Posterior vena cava (tissue), 2 donors: ENCODE measurements at places on chromosomes 7 and 10.
A peak's percentile ranks its signal among the peaks of the same experiment; 100 is the strongest.

GRCh38 chr10:2525781-2526180 is 541.6 kb upstream of the PFKP start:
- DNase-seq, result no peak

- DNase-seq, result no peak
Observed at GRCh38 chr7:107957436-107957835, 45.5 kb downstream of the LAMB1 start.

GRCh38 chr10:42963312-42963711 is 113.6 kb upstream of the RET start:
- DNase-seq, result peak; percentile 22

DNA sequence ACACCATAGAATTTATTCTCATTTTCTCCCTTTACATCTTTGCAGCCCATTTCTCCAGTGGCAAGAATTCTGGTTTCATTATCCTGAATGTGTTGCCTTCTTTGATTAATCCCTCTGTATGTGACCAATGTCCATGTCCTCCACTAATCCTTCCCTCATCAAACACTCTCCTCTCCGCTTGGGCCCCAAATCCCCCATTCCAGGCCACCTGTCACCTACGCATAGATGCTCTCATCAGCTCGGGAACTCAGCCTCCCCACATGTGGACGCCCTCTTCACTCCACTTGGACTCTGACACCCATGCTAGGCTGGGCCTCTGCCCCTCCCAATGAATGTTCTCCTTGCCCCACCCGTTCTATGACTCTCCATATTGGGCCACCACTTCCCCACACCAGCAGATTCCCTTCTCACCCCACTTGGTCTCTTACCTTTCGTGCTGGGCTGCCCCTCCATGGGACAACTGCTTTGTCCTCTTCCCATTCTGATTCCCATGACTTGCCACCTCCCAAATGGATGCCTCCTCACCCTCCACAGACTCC is 18.7 kb upstream of the RBM20 start:
- no peak for DNase-seq

DNA sequence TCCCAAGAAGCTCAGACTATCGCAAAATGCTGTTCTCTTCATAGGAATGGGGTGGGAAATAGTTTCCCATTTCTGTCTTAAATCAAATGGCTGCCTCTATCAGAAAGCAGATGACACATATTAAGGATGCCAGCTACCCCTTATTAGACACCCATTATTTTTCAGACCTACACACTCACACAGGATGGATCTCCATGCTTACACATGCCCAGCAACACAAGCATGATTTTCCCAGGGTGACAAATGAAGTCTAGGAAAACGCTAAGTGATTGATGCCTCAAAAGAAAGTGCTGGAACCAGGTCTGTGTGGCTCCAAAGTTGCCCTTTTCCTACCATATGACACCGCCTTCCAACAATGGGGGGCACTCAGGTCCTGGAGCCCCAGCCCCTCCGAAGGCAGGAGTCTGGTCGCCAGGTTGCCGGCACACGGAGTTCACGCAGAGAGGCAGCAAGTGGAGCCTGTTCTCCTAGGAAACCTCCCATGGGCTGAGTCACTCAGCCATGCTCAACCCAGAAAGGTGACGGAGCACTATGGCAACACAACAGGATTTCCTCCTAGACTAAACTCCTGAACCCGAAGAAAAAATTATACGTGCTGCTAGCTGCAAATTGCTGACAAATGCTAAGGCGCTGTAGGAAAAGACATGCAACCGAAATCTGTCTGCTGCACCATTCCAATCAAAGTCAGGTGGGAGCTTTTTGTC is 19.8 kb downstream of the VOPP1 start:
- DNase-seq, result no peak

DNA sequence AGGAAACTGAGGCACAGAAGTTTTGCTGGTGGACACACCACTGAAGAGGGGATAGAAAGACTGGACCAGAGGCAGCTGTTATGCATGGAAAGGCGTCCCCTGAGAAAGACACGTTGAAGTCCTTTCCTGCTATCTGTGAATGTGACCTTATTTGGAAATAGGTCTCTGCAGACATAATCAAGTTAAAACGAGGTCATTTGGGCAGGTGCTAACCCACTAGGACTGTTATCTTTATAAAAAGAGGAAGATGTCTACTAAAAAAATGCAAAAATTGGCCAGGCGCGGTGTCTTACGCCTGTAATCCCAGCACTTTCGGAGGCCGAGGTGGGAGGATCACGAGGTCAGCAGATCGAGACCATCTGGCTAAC is 31.6 kb downstream of the ELMO1 start:
- DNase-seq, result no peak

DNA sequence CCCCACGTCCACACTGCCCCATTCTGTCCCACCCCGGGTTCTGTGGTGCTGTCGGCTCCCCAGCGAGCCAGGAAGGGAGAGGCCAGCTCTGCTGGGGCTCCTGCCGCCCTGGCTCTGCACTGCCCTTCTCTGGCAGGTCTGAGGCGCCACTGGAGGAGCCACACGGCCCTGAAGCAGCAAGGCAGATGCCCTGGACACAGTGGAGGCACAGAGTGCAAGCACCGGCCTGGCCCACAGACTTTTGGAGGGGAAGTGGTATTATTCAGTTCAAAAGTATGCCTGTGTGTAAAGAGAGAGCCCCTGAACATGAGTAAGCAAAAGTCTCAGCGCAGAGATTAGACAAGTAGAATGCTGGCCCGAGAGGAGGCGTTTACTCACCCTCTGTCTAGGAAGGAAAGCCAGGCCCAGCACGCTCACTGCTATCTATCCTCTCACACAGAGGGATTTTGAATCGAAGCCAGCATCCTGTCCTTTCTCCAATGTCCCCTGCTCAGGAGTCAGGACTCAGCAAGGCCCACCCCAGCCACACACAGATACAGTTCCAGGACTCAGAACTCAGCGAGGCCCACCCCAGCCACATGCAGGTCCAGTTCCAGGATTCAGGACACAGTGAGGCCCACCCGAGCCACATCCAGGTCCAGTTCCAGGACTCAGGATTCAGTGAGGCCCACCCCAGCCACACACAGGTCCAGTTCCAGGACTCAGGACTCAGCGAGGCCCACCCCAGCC is 115.0 kb downstream of the EGFR start:
- peak; percentile 91 for DNase-seq

GRCh38 chr10:132446661-132447445 is 49.9 kb downstream of the PWWP2B start:
- no peak for DNase-seq

DNA sequence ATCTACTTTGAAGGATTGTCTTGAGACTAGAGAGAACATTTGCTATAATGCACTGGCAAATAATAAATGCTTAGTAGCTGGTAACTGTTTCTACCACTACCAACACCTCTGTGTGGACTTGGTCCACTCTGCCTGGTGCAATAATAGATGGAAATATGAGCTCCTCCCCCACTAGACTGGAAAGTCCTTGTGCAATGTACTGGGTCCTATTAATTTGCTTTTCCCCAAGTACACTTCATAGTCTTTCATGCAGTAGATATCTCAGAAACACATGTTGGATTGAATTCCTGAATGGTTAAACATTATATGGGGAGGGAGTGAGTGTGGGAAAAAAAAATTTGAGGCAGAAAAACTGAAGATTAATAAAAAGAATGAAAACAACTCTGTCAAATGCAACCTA is 119.3 kb downstream of the C10orf90 start:
- no peak for DNase-seq

DNA sequence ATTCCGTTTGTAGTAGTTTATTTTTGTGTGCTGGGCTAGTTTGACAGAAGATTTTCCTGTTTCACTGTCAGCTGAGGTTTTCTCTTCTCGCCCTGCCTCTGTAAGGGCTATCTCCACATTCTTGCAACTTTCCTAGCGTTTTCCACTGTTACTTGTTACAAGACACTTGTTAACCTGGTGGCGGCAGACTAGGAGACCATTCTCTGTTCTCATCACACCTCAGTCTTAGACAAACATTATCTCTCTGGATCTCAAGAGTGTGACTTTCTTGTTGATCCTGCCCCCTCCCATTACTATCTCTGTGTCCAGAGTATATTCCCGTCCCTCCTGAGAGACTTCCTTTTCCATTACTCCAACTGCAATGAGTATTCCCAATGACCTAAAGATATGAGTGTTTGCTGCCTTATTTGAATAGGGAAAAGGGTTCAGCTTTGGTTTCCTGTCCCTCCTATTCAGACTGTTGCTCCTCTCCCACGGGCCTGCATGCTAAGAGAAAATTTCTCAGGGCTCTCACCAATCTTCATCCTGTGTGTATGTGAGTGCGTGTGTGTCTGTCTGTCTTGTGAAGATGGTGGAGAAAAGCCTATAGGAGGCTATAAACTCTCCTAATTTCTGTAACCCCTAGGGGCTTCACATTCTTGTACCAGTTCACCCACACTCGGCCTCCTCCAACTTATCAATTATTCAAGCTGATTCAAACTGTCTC is 722.4 kb upstream of the POT1 start:
- no peak for DNase-seq

DNA sequence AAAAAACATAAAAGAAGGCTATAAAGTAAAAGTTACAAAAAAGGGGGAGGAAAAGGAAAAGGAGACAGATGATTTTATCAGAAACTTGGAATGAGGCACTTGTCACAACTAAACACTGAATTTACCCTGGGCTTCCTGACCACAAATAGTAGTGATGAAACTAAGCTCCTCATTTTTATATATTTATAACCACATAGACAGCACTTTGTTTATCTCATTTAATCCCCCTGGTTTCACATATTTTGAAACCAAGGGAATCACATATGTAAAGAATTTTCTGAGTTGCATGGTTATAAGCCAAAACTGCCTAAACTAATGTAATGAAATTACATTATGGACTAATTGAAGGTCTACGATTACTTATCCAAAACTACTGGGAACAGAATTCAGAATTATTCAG is 39.6 kb upstream of the MET start:
- no peak for DNase-seq

DNA sequence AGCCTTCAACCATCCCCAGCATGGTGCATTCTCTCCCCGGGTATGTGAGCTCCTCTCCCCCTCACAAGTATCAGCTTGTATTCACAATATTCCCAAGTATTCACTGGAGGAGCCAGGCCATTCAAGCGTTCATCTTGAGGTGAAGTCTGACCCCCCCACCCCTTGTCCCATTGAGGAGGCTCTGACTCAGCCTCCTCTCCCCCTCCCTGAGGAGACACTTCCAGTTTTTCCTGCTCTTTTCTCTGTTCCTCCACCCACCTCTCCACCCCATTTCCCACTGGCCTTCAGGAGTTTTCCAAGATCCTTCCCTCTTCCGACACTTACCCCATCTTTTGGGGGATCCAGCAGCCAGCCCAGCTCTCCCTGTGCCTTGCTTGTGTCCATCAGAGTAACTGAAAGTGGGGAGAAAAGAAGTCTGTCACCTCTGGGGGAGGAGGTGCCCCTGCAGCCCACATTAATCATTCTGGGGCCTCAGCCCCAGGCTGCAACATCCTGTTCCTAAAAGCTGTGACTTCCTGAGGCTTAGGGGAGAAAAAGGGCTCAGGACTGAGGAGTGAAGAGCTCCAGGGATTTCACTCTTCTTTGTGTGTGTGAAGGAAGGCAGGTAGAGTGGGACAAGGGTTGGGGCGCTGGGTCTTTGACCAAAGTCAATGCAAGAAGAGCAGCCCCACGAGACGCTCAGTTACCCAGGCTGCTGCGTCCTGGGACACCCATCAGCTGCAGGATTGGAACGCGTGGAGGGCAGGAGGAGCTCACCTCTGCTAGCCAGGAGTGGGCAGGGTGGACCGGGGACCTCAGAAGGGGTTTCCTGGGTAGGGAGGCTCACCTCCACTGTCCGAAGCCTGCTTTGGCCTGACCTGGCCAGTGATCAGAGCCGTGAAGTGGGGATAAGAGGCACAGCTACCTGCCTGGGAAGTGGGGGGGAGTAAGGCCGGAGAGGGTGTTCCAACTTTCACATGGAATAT is 1.1 kb downstream of the EPHA1 start:
- no peak for DNase-seq

GRCh38 chr7:88200789-88201188 is 19.0 kb downstream of the SRI start:
- DNase-seq, result no peak

DNA sequence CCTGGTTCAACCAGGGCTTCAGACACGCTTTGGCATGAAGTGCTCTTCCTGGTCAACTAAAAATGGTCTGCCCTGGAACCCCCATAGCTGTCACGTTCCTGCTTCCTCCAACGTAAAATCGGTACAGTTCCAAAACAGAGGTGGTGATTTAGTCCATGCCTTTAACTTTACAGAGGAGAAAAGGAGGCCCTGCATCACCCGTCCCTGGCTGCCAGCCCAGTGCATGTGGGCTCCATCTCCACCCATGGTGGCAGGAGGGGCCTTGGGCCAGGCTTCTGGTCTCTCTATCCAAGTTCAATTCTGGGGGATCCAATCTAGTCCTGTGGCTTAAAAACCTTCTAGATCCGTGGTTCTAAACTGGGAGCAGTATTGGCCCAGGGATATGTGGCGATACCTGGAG is 18.7 kb downstream of the ECHDC3 start:
- DNase-seq, result no peak

DNA sequence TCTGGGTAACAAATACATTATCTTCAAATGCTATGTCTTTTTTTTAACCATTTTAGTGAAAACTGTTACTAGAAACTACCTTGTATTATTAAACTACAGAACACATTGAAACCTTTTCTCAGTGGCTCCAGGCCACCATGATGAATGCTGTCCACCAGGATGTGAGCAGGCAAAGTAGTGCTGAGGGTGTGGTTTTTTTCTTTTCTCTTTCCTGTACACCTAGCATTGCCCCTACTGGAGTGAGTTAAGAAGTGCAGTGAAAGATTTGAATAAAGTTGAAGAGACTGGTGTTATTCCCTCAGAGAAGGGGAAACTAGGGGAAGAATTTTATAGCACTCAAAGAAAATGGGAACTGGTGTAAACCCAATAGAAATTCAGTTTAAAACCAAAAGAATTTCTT is 120.0 kb upstream of the SAMD8 start:
- DNase-seq, result no peak

GRCh38 chr7:39880556-39880955 is 69.5 kb upstream of the CDK13 start:
- DNase-seq, result no peak

GRCh38 chr10:7506571-7506970 is 95.7 kb upstream of the SFMBT2 start:
- DNase-seq, result no peak

DNA sequence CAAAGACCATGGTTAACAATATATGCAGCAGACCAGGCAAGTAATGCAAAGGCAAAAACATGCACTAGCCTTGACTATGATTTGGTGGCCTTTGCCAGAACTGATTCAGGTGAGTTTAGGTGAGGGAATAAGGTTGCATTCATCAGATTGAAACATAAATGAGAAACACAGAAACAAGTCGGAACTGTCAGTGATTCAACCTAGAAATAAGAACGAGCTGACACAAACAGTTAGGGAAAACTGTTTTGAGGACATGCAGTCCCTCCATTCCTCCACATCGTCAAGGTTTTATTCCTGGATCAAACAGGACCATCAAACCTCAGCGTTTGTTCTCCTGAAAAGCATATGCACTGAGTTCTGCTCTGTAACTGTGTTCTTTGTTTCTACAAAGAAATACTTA is 1.8 kb downstream of the ZNF248 start:
- no peak for DNase-seq

DNA sequence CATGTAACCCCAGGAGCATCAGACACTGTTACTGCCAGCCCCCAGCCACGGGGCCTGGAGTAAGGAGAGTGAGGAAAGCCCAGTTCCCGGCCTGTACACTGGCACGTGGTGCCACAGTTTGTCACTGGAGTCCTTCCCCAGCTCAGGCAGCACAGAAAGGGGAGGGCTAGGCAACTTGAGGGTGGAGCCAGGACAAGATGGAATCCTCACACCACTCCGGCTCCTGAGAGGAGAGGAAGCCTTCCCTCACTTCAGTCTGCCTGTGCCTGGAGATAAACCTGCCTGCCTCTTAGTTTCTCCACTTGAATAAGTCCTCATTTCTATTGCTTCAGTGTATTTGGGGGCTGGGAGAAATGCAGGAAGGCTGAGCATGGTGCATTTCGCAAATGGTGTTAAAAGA is 176.0 kb downstream of the KIAA1217 start:
- DNase-seq, result no peak
